ENCODE measurements at places on chromosomes 16 and 17. TPM values are rescaled to one million over a fixed set of nuclear protein-coding genes. Genes with fewer than 3 reads are reported as not detected.

The LPO gene
- not detected for total RNA-seq

The GRIN2C gene
- 0.14 TPM for total RNA-seq

The SLC22A31 gene
- 0.71 TPM for total RNA-seq

The GAS7 gene
- 0.18 TPM for total RNA-seq

The WWP2 gene
- 59.0 TPM for total RNA-seq

The RAB37 gene
- total RNA-seq, result 12.1 TPM

The CTRB2 gene
- total RNA-seq, result not detected

The RASL10B gene
- 1.2 TPM for total RNA-seq

The NEUROD2 gene
- not detected for total RNA-seq

The AIPL1 gene
- not detected for total RNA-seq

The WFIKKN2 gene
- not detected for total RNA-seq

The MRC2 gene
- total RNA-seq, result 3.1 TPM

The EIF4A3 gene
- 167 TPM for total RNA-seq

The ALOX15 gene
- not detected for total RNA-seq

The VAT1L gene
- not detected for total RNA-seq

The NPIPB4 gene
- 190 TPM for total RNA-seq

The DCUN1D3 gene
- 17.4 TPM for total RNA-seq

The KCTD2 gene
- 20.7 TPM for total RNA-seq

The ZP2 gene
- not detected for total RNA-seq

The TERB1 gene
- total RNA-seq, result 0.34 TPM

The CA4 gene
- not detected for total RNA-seq

The CBX2 gene
- total RNA-seq, result 9.7 TPM

The BMERB1 gene
- 10.6 TPM for total RNA-seq

The MPP3 gene
- 0.21 TPM for total RNA-seq

The TMIGD1 gene
- total RNA-seq, result not detected

The SGSH gene
- 29.0 TPM for total RNA-seq

The SPNS2 gene
- 0.09 TPM for total RNA-seq

The TELO2 gene
- 72.6 TPM for total RNA-seq

The CACNA1H gene
- total RNA-seq, result 0.09 TPM

The HBM gene
- not detected for total RNA-seq

The TPSD1 gene
- total RNA-seq, result not detected

The SULT1A3 gene
- 19.1 TPM for total RNA-seq

The EPX gene
- total RNA-seq, result not detected

The ZNF200 gene
- 12.2 TPM for total RNA-seq

The ACBD4 gene
- 12.8 TPM for total RNA-seq

The KIF18B gene
- 47.1 TPM for total RNA-seq

The SPATA33 gene
- 16.6 TPM for total RNA-seq

The PPP1R27 gene
- not detected for total RNA-seq

The KRTAP2-1 gene
- total RNA-seq, result not detected

The PABPN1L gene
- total RNA-seq, result not detected

The GNG13 gene
- not detected for total RNA-seq

The SLFN14 gene
- not detected for total RNA-seq

The TAC4 gene
- not detected for total RNA-seq

The KATNIP gene
- total RNA-seq, result 17.0 TPM

The SLC13A2 gene
- not detected for total RNA-seq

The PRSS22 gene
- total RNA-seq, result not detected

The MAFG gene
- total RNA-seq, result 30.3 TPM

The GINS3 gene
- total RNA-seq, result 22.2 TPM

The CCL8 gene
- total RNA-seq, result not detected

The KRT14 gene
- total RNA-seq, result not detected

The FOXJ1 gene
- 0.11 TPM for total RNA-seq

The OSGIN1 gene
- total RNA-seq, result 2.1 TPM
